ENCODE measurements at places on chromosomes 2 and 18. TPM values are rescaled to one million over a fixed set of nuclear protein-coding genes. Genes with fewer than 3 reads are reported as not detected.

The SFXN5 gene
- 6.3 TPM for polyA plus RNA-seq

DNA sequence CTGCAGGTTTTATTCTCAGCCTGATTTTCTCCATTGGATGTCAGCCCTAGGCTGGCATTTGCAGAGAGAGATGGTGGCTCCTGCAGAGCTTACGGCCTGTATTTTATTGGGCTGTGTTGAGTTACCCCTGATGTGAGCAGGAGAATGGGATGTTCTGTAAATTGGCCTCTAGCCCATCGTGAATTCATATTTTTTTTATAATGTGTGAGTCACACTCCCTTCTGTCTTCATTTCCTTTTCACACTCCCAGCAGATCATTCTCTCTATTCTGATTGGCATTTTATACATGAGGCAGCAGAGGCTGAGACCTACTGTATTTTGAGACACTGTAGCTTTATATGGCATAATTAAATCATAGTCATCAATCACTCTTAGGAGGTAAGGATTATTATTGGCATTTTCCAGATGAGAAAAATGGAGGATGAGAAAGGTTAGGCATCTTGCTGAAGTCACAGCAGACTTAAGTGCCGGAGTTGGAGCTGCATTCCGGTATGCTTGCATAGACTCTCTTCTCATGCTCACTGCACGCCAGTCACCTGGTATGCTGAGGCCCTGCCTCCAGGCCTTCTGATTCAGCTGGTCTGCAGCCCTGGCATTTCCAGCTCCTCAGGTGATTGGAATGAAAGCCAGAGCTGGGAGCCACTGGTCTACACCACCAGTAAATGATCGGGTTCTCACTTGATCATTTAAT, 142.4 kb downstream of the NEDD4L start:
- DNase-seq, result no peak

DNA sequence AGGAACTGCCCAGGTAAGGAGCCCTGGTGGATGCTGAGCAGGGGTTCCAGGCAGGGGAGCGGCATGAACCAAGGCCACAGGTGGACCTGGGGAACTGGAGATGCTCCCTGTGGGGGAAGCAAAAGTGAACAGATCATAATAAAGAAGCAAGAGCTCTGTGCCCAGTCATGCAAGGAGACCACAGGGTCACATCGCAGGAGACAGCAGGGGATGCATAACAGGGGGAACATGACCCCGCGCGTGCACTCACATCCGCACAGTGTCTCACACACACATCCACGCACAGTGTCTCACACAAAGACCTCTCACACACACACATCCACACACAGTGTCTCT, 473.3 kb upstream of the HS6ST1 start:
- DNase-seq, result no peak

- no peak for DNase-seq
Observed at GRCh38 chr18:45962866-45963265, 4.3 kb downstream of the EPG5 start.

The CFAP65 gene
- not detected for polyA plus RNA-seq

DNA sequence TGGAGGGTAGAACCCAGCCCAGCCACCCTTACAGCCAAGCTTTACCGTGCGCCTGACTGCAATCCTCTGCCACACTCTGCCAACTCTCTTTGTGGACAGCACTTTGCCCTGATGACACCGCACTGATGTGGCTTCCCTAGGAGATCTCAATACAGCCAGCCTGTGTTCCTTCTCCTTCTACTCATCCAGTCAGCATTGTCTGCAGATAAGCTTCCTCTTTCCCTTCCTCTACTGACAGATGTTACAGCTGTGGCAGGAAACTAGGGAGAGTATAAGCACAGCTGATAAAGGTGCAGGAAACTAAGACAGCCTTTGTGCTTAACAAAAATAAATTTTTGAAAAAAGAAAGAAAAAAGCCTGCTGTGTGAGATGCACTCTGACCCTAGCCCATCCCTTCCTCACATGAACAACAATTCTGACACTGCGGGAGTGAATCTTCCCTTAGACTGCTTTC, 25.0 kb downstream of the CEP68 start:
- DNase-seq, result peak; percentile 65

DNA sequence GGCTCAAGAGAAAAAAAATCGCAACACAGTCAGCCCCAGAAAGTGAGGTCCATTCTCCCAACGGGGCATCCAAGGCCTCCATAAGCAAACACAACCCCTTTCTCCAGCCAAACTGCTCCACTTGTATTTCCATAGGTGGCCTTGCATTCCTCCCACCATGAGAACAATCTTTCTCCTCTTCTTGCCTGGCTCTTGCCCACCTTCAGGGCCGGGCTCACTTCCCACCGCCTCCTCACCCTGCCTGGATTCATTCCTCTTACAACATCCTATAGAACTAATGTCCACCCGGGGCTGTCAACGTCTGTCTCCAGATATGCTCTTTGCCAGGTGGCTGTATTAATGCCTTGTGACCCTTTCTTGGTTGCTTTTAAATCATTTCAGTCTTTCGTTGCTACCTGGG, 124.5 kb downstream of the SMAD7 start:
- peak; percentile 17 for DNase-seq

The NTSR2 gene
- polyA plus RNA-seq, result not detected

The MC5R gene
- polyA plus RNA-seq, result not detected

The LOXHD1 gene
- not detected for polyA plus RNA-seq

The POTEJ gene
- polyA plus RNA-seq, result not detected

DNA sequence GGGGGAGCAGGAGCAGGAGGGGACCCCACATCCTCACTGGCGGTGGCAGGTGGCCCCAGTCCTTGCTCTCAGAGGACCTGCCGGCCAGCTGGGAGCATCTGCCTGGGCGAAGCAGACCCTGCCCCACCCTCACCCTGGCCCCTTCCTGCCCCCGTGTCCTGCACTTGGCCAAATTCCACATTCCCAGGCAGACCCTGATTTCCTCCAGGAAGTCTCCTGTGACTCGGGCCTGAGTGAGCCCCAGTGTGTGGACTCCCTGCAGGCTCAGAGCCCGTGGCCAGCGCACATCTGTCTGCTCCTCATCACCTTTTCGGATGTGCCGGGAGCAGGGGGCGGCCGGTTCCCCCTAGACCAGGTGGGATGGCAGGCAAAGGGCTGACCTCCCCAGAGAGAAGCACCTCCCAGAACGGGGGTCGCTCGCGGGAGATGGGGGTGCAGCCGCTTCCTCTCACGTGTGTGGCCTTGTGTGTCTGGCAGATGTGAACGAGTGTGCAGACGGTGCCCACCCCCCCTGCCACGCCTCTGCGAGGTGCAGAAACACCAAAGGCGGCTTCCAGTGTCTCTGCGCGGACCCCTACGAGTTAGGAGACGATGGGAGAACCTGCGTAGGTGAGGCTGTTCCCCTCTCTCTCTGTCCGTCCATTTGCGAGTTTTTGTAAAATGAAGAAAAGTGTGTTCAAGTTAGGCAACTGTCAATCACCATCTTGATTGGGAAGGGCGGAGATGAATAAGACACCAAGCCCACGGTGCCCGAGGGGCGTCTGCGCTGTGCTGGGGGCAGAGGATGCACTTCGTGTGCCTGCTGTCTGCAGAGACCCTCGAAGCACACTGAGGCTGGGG, 90.4 kb downstream of the TPO start:
- DNase-seq, result peak; percentile 29

GRCh38 chr2:33336036-33336625, 140.3 kb upstream of the RASGRP3 start:
- DNase-seq, result no peak

The LIMS4 gene
- 17.3 TPM for polyA plus RNA-seq

The SLC30A3 gene
- polyA plus RNA-seq, result 20.2 TPM

DNA sequence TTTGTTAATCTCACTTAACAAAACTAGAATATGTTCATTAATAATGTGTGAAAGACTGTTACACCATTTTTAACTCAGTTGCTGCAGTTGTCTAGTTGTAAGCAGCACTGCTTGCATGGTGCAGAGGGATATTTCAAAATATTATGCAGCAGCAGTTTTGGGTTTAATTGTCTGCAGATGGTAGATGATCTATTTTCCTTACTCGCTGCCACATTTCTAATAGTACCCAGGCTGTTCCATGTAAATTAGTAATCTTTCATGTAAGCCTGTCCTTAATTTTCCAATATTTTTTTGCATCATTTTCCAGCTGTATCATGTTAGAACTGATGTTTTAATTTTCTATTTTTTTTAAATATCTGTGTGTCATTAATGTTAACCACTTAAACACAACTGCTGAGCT, 488.1 kb upstream of the RAB12 start:
- no peak for DNase-seq

The LIMS3 gene
- polyA plus RNA-seq, result not detected

The KATNAL2 gene
- polyA plus RNA-seq, result 1.6 TPM

- DNase-seq, result no peak
Observed at GRCh38 chr18:60197671-60198462, 174.7 kb downstream of the MC4R start.

DNA sequence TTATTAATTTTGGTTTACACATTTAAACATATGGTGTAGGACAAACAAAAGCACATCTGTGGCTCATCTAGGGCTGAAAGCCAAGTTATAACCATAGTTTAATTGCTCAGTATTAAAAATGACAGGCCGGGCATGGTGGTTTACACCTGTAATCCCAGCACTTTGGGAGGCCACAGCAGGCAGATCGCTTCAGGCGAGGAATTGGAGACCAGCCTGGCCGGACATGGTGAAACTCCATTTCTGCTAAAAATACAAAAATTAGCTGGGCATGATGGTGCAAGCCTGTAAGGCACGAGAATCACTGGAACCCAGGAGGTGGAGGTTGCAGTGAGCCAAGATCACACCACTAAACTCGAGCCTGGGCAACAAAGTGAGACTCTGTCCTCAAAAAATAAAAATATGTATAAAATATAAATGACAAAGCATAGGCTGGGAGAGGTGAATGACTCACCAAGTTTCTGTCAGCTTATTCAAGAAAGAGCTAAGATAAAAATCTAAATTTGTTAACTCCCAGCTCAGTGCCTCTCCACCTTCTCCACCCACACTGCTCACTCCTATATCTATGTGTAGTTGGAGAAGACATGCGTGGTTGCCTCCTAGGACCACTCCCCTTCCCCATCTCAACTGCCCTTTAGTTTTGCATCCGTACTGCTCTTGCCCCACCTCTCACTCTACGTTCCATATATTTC, 79.2 kb upstream of the PID1 start:
- no peak for DNase-seq

GRCh38 chr2:181372646-181373040, 84.5 kb upstream of the ITGA4 start:
- no peak for DNase-seq

The OBSL1 gene
- polyA plus RNA-seq, result 243 TPM

The CCL20 gene
- polyA plus RNA-seq, result 5.5 TPM

DNA sequence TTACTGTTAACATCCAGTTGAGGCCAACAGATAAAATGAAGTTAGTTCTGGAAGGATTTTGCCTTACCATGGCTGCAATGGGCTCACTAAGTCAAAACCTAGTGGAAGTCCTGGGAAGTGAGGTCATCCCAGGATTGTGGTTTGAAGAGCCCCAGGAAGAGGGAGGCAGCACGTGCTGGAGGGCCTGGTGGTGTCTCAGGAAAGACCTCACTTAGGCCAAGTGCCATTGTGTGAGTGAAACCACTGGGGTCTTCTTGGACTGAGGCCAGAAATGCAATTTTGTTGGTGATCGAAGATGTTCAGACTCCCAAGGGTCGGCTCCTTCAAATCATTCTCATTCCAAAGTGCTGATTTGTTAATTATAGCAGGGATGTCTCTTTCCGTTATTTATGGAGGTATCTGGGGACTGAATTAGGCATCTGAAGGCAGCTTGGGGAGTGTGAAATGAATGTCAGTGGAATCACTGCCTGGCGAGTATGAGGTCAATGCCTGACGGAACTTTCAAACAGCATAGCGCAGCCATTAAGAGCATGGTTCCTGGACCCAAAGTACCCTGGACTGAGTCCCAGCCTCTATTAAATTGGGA, 60.0 kb downstream of the IL1R2 start:
- no peak for DNase-seq

The GPC1 gene
- polyA plus RNA-seq, result 66.8 TPM

DNA sequence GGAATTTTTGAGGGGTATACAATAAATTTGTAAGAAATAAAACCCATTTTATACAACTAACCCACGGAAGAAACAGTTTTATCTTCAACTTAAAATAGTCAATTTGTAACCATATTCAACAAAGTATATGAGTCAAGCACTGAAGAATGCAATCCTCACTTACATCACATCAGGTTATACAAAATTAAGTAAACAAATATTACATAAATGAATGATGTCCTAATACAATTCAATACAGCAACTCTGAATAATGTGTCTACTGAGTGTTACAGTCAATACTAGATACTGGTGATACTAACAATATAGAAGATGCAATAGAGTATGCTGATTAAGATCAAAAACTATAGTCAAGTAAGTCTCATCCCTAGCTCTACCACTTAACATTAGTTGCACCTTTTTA, 58.6 kb downstream of the FANCL start:
- DNase-seq, result no peak

DNA sequence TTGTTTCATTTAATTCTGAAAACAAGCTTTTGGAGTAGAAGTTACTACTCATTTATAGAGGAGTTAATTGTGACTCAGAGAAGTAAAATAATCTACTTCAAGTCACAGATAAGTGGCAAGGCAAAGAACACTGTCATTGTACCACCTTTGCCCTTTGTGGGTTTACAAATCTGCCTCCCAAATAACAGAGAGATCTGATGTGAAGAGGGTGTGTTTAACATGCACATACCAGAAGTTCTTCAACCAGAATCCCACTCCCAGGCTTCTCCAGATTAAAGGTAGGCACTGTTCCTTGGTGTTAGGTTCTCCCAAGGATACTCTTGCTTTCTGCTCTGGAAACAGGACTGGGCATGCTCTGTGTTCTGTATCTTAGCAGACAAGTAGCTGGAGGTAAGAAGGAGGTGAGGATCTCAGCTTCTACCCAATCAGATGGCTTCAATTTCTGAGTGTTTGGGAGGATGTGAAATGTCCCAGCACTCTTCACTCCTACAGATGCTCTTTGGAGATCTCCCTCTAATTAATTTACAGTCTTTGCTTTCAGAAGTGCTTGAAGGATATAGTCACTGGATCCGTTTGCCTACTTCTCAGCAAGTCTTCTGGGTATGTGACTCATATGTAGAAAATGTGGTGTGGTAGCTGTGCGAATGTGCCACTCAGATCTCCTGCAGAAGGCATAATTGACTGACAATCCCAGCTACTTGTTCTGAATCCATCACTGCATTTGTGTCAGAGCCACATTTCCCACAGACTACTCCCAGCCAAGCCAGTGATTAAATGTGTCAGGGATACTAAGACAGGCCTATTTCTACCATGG, 111.1 kb downstream of the KLHL14 start:
- DNase-seq, result no peak

DNA sequence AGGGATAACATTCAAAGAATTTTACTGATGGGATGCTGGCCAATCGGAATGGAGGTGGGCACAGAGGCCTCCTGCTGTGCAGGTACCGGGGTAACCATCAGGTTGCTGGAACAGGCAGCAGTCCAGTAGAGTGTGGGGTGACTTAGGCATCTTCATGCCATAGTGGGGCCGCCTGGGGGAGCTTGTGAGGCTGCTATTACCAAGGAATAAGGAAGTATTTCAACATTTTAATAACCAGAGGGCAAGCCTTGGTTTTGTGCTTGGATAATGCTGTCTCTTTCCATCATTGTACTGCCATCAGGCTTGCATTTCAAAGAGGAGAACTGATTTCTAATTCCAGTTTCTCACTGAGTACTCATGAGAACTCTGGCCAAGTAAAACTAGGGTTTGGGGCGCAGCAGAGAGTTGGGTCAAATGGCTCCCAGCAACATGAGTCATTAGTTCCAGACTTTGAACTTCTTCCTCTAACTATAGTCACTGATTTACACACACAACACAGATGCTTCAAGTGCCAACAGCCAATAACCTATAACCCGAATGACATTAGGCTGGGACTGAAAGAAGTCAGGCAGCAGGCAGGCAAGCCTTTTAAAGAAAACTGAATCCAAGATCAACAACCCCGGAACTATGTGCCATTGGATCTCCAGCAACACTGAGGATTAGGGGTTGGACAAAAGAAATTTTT, 56.1 kb upstream of the FHL2 start:
- DNase-seq, result no peak

The TLX2 gene
- not detected for polyA plus RNA-seq

- peak; percentile 90 for DNase-seq
Observed at GRCh38 chr18:76491473-76491775, 3.6 kb downstream of the ZNF516 start.
